ENCODE measurements at places on chromosomes 12 and 14.

GRCh38 chr12:66087365-66087943 lies 43.1 kb downstream of the LLPH start:
- DNase-seq: peak; percentile 62

GRCh38 chr12:66813137-66813892 lies 134.4 kb upstream of the GRIP1 start:
- peak; percentile 69 for DNase-seq

- no peak for DNase-seq
Observed at GRCh38 chr14:104816616-104816884, 15.6 kb downstream of the ZBTB42 start.

- DNase-seq: no peak
Observed at GRCh38 chr12:131232036-131232435, 278.3 kb downstream of the ADGRD1 start.

GRCh38 chr14:67526676-67527459 lies 6.2 kb upstream of the PLEKHH1 start:
- peak; percentile 77 for DNase-seq

GRCh38 chr12:47825173-47825639 lies 5.5 kb upstream of the HDAC7 start:
- peak; percentile 81 for DNase-seq

- no peak for DNase-seq
Observed at GRCh38 chr14:36208690-36209278, 32.3 kb upstream of the PTCSC3 start.

DNA sequence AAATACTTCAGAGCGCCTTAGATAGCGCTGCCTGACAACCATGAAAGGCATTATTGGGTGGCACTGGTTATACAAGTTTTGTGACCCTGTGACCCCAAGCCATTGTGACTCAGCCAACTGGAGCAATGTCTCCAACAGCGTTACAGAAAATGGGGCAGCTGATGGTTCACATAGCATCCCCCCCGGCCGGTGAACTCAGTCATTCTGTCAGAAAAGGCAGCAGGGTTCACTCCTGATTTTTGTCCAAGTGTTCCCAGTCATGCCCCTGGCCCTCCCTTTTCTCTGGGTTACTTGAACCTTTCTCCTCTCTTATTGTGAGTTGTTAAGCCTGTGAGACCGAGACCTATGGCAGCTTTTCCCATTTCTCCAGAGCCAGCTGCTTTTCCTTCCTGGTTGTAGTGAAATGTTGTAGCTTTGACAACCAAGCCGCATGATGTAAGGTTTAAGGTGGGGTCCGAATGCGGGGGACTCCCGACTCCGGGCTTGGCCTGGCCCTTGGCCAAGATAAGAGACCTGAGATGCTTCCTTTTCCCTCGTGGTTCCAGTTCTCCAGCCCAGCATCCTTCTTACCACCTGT lies 22.0 kb downstream of the CD9 start:
- no peak for DNase-seq

All from SW480 (cell line).